ENCODE measurements at places on chromosomes 12 and 14.

DNA sequence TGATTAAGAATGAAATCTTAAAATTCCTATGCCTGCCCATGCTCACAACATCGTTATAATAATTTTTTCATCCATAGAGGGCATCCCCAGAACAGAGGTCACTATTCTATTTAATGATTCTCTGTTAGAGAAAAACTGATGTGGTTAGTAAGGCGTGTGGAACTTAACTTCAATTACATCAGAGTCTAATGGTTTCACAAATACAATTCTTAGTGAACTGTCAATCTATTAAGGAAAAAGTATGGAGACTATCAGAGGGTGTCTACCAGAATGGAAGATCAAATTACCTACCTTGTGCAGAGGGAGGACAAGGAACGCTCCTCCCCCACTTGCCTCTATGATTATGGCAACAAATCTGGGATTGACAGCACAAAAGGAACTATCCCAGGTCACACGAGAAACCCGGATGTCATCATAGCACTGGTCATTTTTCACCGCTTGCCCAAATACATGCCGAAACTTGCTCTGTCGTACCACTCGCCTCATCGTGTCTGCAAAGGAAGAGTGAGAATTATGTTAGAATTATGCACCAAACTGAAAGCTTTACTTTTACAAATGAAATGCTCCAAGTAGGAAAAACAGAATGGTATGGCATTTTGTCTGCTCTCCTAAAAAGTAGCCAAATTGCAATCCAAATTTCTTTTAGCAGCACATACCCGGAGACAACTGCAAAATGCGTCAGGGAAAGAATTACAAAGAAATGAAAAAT is 30.3 kb downstream of the CORO1C start:
- peak; percentile 50 for DNase-seq

GRCh38 chr14:29643433-29644211 is 284.0 kb downstream of the PRKD1 start:
- no peak for DNase-seq

- no peak for DNase-seq
Measured at GRCh38 chr12:2644683-2645405, 149.9 kb upstream of the FKBP4 start.

- DNase-seq = no peak
Measured at GRCh38 chr12:119788786-119789185, 88.3 kb downstream of the CIT start.

GRCh38 chr12:62192903-62193250 is 67.3 kb upstream of the USP15 start:
- no peak for DNase-seq

DNA sequence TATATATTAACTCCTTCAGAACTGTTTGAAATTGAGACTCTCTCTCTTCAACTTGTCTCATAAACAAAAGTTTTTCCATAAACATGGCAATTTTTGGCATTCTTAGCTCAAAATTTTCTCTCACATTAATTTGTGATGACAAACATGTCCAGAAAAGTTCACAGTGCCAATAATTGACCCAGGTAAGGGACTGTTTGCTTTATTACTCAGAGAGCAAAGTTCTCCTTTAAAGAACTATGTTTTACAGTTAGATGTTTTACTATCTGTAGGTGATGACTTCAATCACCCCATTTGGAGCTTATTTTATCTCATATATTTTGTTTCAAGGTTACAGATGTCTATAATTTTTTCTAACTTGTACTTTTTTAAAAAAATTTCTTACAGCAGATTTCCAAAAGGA is 855.6 kb downstream of the SLC16A7 start:
- DNase-seq = no peak

DNA sequence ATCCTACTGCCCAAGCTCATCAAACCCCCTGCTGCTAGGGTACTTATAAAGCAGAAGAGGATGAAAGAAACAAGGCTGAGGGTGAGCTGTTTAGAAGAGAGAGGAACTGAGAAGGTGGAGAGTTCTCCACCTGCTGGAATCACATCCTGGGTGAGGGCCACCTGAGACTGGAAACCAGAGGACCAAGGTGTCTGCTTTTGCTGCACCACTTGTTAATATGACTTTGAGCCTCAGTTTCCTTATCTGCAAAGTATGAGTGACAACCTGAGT is 203.2 kb upstream of the SSTR1 start:
- DNase-seq = no peak

DNA sequence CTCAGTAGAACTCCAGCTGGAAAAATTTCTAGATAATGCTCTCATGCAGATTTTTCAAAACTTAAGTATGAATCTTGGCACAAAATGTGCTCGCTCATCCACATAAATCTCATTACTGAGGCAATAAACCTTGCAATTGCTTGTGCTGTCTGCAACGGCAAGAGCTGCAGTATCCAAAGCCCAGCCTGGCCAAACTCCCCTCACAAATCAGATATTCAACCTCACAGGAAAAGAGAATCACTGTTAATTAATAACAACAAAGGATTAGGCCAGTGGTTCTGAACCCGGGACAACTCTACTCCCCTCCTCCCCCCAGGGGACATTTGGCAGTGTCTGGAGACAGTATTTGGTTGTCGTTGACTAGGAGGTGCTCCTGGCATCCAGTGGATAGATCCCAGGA is 19.2 kb upstream of the CORO1C start:
- no peak for DNase-seq

- DNase-seq = no peak
Measured at GRCh38 chr12:29216266-29216665, 67.2 kb downstream of the FAR2 start.

DNA sequence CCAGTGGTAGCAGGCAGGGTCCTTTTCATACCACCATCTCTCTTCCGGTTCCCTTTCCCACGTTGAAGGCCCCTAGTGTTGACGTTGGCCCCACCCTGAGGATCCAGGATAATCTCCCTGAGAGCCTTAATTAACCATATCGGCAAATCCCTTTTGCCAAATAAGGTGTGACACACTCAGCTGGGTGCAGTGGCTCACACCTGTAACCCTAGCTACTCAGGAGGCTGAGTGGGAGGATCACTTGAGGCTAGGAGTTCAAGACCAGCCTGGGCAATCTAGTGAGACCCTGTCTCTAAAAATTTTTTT is 2.8 kb upstream of the TMEM119 start:
- no peak for DNase-seq

DNA sequence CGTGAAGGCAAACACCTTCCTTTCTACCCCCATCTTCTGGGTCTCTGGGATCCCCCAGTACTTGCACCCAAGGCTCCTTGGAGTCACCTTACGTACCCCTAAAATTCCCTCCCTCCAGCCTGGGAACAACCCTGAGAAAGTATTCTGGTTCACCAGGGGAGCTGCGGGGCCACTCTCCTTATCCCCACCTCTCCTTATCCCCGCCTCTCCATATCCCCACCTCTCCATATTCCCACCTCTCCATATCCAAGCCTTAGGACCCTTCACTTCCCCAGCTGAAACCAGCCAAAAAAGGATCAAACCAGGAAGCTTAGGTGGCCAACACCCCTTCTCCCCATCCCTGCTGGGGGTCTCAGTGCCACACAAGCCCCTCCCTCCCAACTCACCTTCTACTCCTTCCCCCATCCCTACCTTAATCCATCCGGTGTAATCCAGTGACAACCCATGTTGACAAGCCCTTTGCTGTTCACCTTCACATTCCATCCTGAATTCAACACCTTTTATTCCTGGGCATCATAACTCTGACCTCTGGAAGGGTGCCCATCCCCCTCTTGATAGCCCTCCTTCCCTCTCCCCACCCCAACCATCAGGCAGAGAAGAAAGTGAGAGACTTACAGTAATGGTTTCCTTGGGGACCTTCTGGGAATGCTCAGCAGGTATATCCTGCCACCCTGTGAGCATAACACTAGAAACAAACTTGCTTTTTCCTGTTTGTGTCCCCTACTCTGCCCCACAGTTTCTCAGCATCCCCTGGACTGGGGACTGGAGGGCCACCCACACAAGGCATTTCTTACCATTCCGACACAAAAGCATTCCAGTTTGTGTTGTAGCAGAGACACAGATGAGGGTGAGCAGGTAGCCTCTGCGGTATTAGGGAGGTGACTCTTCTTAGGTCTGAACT is 1.6 kb upstream of the MSI1 start:
- DNase-seq = no peak

- no peak for DNase-seq
Measured at GRCh38 chr14:96823652-96824051, 26.5 kb downstream of the VRK1 start.

DNA sequence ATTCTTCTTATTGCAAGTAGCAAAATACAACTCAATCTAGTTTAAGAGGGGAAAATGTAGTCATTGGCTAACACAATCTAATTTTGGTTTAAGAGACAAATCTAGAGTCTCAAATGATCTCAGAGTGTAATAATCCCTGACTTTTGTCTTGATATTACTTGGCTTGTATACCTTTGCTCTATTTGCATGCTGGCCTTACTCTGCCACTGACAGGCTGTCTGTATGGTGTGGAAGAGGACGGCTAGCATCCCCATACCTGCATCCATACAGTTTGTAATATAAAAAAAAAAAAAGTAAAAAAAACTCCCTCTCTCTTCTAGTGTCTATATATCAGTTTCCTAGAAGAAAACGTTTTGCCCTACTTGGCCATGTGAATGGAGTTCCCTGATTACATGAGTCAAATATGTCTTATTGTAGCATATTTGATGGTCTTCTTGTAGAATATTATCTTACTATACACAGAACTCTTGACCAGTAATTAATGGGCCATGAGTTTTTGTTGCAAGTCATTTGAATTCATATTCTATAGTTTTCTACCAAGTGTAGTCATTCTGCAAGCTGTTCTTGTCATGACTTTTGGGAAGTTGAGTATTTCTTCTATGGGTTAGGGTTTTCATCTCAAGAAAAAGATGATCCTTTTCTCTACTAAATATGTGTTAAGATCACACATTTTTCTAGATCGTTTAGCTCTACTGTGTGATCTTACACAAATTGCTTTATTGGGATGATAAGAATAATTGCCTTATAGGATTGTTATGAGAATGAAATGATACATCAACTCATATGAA is 8.2 kb downstream of the HIF1A start:
- no peak for DNase-seq

DNA sequence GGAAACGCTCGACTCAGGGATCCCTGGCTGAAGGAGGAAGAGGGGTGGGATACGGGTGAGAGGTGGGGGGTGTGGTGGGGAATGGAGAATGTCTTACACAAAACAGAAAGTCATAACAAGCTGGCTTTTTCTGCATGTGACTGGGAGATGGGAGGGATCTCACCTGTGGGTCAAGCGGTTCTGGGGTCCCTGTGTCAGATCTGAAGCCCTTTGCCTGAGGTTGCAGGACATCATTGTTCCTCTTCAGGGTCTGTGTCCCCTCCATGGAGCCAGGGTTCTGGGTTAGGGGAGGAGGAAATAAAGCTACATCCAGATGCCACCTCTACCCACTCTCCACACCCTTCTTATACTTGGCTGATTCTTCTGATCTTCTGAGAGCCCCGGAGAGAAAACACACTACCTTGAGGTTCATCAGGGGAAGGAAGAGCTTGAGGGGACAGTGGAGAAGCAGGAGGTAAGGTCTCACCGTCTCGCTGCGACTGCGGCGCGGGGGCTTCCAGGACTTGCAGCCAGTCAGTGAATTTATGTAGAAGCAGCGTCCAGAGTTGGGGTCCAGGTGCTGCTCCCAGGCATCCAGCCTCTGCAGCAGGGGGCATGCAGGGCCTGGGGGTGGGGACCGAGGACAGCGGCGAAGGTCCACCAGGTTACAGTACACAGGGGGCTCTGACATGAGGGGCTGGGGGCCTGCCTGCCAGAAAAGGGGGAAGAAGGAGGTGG is 2.5 kb downstream of the ARHGAP9 start:
- DNase-seq = no peak

GRCh38 chr12:1481906-1482305 is 112.5 kb downstream of the FBXL14 start:
- no peak for DNase-seq

DNA sequence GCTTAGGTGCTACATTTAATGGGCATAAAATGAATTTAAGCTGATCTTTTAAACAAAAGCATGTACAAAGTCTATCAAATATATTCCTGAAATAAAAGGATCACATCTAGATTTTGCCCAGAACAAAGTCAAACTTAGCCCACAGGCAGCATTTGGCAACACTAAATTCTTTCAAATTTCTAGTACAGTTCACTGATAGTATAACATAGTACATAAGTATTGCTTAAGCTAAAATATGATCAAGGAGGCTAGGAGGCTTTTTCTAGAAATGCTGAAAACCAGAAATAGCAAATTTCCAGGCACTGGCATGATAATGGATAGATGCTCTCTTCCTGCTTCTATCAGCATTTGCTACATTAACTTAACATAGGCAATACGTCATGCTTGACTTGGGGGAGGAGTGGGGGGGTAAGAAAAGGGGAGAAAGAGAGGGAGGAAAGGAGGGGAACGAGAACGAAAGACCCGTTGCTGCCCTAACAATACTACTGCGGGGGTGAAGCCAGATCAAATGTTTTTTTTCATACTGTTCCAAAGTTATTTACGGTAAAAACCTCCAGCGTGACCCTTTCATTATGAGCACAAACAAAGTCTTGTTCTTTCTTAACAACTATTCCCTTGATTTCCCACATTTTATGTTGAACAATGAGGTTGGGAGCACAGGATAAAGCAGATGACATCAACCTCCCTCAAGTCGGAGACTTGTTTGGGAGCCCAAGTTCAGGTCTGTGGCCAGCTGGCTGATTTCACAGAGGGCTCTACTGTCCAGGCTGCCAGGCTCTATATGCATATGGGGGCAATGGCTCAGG is 10.6 kb downstream of the TMED10 start:
- no peak for DNase-seq

- DNase-seq = peak; percentile 92
Measured at GRCh38 chr14:103910262-103910935, 17.9 kb upstream of the TDRD9 start.

DNA sequence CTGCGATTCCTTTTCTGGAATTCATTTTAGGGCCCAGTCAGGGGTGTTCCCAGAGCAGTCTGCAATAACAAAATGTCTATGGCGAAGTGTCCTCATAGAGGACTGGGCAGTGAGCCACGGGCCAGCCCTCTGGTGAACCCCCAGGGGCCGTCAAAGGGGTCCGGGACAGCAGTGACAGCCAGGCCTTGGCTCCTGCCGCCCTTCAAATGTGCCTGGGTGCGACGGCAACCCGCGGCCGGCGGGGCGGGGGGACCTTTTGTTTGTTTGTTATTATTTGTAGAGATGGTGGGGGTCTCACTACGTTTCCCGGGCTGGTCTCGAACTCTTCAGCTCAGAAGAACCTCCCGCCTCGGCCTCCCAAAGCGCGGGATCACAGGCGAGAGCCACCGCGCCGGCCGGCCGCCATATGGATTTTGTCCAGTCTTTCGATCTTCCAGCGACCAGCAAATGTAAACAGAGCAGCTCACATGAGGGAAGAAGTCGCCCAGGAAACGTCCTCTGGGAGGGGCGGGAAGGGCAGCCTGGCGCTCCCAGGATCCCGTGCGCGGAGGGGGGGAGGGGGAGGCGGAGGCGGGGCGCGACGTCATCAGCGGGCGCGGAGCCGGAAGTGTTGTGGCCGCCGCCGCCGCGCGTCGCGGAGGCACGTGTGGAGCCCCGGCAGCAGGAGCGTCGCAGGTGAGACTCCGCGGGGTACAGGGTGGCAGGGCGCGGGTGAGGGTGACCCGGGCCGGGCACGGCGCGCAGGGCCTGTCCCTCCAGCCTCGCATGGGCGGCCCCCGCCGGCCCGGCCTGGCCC is at the start of gene TRMT61A:
TSS of gene TRMT61A (plus strand) at position 610 of the 796 bp plus-strand sequence. CDS start 783 bp downstream, outside the sequence.
- DNase-seq = peak; percentile 85

GRCh38 chr14:26872515-26873361 is 274.9 kb upstream of the NOVA1 start:
- no peak for DNase-seq

Data from breast epithelium (tissue), 4 donors.